ENCODE measurements at places on chromosomes 6 and 20.

- no peaks in the 10 kb centered on the region for H3K27me3 ChIP-seq
- H3K4me3 ChIP-seq, result no peak overlapping the region
- H3K27ac ChIP-seq, result no peak overlapping the region
- no peaks in the 10 kb centered on the region for H3K36me3 ChIP-seq
- DNase-seq, result no peak
- no peaks in the 10 kb centered on the region for H3K4me1 ChIP-seq
Observed at GRCh38 chr6:94645191-94645590, 932.1 kb upstream of the MANEA start.

GRCh38 chr6:114407426-114408035, 64.7 kb upstream of the HS3ST5 start:
- H3K36me3 ChIP-seq, result no peaks in the 10 kb centered on the region
- no peak overlapping the region for H3K4me3 ChIP-seq
- DNase-seq, result peak; percentile 64
- H3K4me1 ChIP-seq, result no peaks in the 10 kb centered on the region

GRCh38 chr20:19815553-19815991, 57.5 kb downstream of the RIN2 start:
- H3K36me3 ChIP-seq, result peaks cover 6% of the 10 kb centered on the region
- no peak overlapping the region for H3K4me3 ChIP-seq
- H3K4me1 ChIP-seq, result peaks cover 9% of the 10 kb centered on the region
- H3K27ac ChIP-seq, result peak overlapping the region; percentile 26
- DNase-seq, result peak; percentile 86

DNA sequence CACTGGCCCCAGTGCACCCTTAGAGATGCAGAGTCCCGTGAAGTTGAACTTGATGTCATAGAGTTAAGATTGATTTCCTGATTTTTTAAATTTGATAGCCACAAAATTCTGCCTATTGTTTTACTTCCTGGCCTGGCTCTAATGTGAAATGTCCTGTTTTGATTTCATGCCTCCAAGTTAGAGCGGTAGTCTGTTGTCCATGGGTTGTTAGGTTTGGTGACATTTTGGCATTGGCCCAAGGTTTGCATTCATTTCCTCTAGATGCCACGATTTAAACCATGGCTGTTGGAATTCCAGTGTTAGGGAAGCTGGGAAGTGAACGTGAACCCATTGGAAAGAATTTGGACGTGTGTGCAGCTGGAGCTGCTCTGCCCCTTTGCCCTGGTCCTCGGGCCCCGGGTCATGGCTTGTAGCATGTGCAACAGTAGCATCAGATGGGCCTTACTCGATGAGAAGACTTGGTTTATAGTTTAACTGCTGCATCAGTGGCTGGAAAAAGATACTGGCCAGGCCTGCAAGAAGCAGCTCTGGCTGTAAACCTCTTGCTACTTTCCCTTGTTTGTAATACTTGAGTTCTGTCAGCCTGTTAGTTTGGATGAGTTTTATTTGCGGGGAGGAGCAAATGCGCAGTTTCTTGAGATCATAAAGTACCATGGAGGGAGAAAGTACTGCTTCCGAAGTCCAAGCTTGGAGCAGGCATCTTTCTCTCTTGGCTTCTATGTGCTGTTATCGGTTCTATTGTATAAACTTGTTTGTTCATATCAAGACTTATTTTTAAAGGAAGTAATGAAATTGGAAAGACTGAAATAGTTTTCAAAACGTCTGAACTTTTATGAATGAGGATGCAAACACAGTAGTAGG, 121.4 kb upstream of the CLDN20 start:
- peak overlapping the region; percentile 78 for H3K27ac ChIP-seq
- no peak overlapping the region for H3K4me3 ChIP-seq
- H3K4me1 ChIP-seq, result peaks cover 19% of the 10 kb centered on the region
- no peaks in the 10 kb centered on the region for H3K27me3 ChIP-seq

GRCh38 chr20:46900826-46901225, 6.2 kb downstream of the EYA2 start:
- no peak overlapping the region for H3K27ac ChIP-seq
- DNase-seq, result peak; percentile 30
- no peak overlapping the region for H3K4me3 ChIP-seq
- H3K27me3 ChIP-seq, result peaks cover 20% of the 10 kb centered on the region
- no peaks in the 10 kb centered on the region for H3K4me1 ChIP-seq

DNA sequence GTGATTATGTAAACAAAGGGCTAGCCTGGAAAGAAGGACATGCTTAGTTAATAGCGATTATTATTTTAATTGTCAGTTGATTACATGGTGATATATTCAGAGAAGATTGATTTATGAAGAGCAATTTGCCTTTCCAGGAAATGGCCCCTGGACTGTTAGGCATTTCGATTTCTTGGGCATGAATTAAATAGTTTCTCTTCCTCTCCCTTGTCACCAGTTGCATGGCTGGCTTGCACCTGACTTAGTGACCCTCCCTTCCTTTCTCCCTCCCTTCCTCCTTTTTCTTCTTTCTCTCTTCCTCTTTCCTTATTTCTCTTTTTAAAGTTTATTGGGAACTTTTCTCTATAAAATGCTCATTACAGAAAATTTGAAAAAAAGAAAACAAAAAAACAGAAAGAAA, 235.4 kb downstream of the CDC5L start:
- no peak overlapping the region for H3K4me3 ChIP-seq
- no peak overlapping the region for H3K27ac ChIP-seq
- no peaks in the 10 kb centered on the region for H3K36me3 ChIP-seq
- DNase-seq, result peak; percentile 26
- peaks cover 4% of the 10 kb centered on the region for H3K27me3 ChIP-seq

DNA sequence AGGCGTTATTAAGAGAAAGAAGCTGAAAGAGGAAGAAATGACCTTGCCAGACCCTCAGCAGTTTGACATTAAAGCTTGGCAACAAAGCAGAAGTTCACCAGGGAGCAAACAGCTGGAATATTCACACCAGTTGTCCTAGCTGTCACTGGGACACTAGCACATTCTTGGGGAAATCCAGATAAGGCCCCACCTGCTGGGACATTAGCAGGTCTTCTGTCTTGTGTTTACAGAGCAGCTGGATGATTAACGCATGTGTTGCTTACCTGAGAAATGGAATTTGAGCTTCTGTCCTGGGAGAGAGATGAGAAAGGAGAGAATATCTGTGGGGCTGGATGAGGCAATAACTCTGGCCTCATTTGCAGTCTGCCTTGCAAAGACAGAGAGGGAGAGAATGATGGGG, 137.6 kb upstream of the RIN2 start:
- H3K4me1 ChIP-seq, result peaks cover 41% of the 10 kb centered on the region
- peak; percentile 76 for DNase-seq
- H3K27ac ChIP-seq, result no peak overlapping the region
- no peak overlapping the region for H3K4me3 ChIP-seq

DNA sequence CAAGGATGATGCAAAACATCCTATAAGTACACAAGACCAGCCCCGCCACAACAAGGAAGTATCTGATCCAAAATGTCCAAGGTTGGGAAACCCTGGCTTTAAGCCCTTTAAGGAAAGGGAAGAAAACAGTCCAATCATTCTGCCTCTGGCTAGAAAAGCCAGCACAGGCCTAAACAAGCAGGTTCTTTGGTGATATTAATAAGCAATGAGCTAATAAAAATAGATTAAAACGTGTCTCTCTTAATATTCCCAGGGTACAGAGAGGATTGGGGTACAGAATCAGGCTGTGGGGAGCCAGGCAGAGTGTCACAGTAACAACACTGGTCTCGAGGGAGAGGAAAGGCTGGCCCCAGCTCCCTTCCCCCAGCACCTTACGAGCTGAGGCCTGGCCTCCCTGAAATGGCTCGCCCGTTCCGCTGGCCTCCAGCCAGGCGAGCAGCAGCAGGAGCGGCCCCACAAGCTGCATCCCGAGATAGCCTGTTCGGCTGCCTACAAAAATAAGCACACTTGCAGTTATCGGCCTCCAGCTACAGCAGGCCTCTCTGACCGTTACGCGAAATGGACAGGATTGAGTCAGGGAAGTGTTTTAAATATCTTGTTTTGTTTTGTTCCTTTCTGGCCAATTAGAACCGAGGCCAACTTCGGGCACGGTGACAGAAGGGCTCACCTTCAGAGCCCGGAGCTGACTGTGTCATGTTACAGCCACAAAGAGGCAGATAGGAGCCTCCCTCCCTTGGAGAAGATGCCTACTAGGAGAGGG, 4.0 kb upstream of the ZMYND8 start:
- peak; percentile 91 for DNase-seq
- H3K4me3 ChIP-seq, result no peak overlapping the region
- peak overlapping the region; percentile 99 for H3K27ac ChIP-seq
- H3K36me3 ChIP-seq, result no peaks in the 10 kb centered on the region
- peaks cover 65% of the 10 kb centered on the region for H3K4me1 ChIP-seq

GRCh38 chr6:148682990-148683389, 63.8 kb upstream of the UST start:
- H3K36me3 ChIP-seq, result no peaks in the 10 kb centered on the region
- H3K4me3 ChIP-seq, result no peak overlapping the region
- H3K27me3 ChIP-seq, result no peaks in the 10 kb centered on the region
- no peak overlapping the region for H3K27ac ChIP-seq
- no peaks in the 10 kb centered on the region for H3K4me1 ChIP-seq
- peak; percentile 68 for DNase-seq

DNA sequence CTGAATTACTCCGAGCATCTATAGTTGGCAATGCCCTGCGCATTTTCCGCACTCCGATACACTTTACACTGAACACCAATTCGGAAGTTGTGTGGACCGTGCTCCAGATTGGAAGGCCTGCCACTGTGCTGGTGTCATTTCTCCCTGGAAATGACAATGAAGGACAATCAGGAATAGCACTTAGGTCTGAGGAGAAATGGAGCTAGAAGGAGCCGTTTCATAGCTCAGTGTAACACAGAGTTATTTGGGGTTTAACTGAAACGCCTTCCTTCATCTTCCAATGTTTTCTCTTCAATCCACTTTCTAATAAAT, 501 bp upstream of the PLA2G7 start:
- H3K4me1 ChIP-seq, result peaks cover 4% of the 10 kb centered on the region
- H3K36me3 ChIP-seq, result no peaks in the 10 kb centered on the region
- H3K27me3 ChIP-seq, result peaks cover 11% of the 10 kb centered on the region
- DNase-seq, result peak; percentile 14

- H3K27ac ChIP-seq, result no peak overlapping the region
- H3K4me3 ChIP-seq, result no peak overlapping the region
- DNase-seq, result no peak
Observed at GRCh38 chr6:47680051-47680450, 18.3 kb upstream of the ADGRF4 start.

- H3K4me3 ChIP-seq, result no peak overlapping the region
- H3K27me3 ChIP-seq, result peaks cover 17% of the 10 kb centered on the region
- H3K4me1 ChIP-seq, result peaks cover 21% of the 10 kb centered on the region
- no peaks in the 10 kb centered on the region for H3K36me3 ChIP-seq
Observed at GRCh38 chr6:169960003-169960344, 208.6 kb downstream of the ERMARD start.

GRCh38 chr6:111874025-111874415, 768 bp upstream of the FYN start:
- peak; percentile 75 for DNase-seq
- H3K4me1 ChIP-seq, result peaks cover 13% of the 10 kb centered on the region
- H3K27ac ChIP-seq, result peak overlapping the region; percentile 80
- no peaks in the 10 kb centered on the region for H3K27me3 ChIP-seq
- peaks cover 2% of the 10 kb centered on the region for H3K36me3 ChIP-seq

- peak; percentile 65 for DNase-seq
- peak overlapping the region; percentile 59 for H3K27ac ChIP-seq
- no peaks in the 10 kb centered on the region for H3K36me3 ChIP-seq
- no peak overlapping the region for H3K4me3 ChIP-seq
Observed at GRCh38 chr20:51492167-51493092, 50.1 kb downstream of the NFATC2 start.

DNA sequence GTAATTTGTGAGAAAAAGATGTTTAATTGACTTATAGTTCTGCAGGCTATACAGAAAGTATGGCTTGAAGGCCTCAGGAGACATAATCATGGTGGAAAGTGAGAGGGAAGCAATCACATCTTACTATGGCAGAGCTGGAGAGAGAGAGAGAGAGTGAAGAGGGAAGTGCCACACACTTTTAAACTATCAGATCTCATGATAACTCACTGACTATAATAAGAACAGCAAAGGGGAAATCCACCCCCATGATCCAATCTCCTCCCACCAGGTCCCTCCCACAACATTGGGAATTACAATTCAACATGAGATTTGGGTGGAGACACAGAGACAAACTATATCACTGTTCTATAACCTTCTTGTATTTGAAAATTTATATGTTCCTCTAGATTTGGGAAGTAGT, 117.2 kb upstream of the BMP5 start:
- H3K27ac ChIP-seq, result no peak overlapping the region
- no peaks in the 10 kb centered on the region for H3K4me1 ChIP-seq
- DNase-seq, result no peak
- H3K4me3 ChIP-seq, result no peak overlapping the region
- H3K27me3 ChIP-seq, result no peaks in the 10 kb centered on the region

DNA sequence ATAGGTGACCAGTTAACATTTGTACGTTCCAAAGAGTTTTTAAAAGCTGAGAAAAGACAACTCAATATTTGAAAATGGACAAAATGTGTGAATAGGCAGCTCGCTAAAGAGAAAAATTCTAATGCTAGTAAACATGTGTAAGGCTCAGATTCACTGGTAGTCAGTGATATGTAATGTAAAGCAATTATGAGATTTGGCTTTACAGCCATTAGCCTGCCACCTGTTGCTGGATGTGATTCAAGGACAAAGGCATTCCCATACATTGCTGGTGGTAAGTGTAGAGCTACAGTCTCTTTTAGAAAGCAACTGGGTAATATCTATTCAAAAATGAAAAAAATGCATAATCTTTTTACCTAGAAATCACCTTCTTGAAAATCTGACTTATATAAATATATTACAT, 114.3 kb downstream of the COL19A1 start:
- DNase-seq, result peak; percentile 37
- no peak overlapping the region for H3K4me3 ChIP-seq

DNA sequence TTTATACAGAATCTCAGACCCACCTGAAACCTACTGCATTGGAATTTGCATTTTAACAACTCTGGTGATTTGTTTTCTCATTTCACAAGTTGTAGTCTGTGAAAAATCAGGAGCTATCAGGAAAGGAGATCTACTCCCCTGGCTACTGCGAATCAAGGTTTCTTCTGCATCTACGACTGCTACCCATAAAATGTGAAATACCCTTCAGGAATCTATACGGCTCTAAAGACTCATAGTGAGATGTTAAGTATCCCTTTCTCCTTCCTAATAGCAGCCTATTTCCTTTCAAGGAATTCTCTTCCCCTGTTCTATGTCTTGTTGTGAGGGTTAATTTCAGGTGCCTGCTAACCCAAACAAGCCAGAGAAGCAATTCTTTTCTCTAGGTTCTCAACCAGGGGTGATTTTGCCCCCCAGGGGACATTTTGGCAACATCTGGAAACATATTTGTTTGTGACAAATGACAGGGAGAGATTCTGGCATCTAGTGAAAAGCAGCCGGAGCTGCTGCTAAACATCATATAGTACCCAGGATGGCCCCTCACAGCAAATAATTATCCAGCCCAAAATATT, 26.3 kb downstream of the WFDC3 start:
- no peak overlapping the region for H3K27ac ChIP-seq
- no peaks in the 10 kb centered on the region for H3K27me3 ChIP-seq
- no peak for DNase-seq
- H3K36me3 ChIP-seq, result no peaks in the 10 kb centered on the region
